ENCODE measurements at places on chromosomes 4 and X.

- DNase-seq, result no peak
Measured at GRCh38 chrX:71547339-71547738, 14.4 kb downstream of the OGT start.

DNA sequence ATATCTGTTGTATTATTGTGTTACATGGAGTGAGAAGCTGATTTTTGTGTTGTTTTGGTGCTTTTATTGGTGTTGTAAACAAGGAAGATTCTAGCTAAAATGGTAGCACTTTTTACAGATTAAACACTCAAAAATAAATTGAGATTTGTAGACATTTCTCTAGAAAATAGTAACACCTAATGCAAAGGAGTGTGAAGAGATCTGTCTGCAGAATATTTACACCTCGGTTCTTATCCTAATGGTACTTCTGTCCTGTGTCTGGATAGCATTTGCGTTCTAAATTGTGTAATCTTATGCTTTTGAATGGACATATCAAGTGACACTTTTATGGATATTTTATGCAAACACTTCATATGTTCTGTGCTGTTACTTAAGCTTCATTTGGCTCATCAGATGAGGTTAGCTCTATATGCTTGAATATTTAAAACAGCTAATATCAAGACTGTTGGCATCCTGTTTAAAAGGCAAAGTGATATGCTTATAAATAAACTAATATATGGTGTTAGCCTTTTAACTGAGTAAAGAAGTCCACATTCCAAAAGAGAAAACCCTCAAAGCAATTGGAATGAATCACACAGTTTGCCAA is 6.0 kb downstream of the PCDH7 start:
- DNase-seq, result no peak

DNA sequence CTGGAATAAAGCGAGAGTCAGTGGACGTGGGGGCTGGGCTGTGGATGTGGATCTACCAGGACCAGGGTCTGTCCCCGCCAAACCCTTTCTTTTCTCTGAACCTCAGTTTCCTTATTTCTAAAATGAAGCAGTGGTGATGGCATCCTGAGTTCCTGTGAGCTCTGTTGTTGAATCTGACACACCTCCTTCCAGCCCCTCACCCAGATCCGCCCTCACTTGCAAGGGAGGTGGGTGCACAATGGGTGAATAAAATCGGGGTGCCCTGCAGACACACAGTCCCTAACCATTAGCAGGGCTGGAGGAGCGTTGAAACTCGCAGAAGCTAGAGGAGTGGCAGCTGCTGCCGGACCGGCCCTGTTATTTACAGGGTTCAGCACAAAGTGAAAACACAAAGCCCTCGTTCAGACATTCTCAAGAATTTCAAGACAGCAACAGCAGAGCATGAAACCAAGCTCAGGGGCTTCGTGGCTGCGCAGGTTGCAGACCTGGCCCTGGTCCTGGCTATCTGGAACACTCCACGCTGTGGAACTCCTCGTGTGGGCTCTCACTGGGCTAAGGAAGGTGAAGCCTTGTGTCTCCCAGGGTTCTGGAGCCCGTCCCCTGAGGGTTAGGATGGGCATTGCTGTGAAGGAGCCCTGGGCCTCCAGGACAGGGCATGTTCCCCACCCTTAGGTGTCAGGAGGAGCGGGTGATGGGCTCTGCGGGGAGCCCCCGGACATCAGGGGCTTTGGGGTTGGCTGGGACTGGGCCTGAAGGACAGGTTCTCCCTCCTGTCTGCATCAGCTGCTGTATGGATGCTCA is 42.9 kb downstream of the PSAPL1 start:
- DNase-seq, result peak; percentile 61

DNA sequence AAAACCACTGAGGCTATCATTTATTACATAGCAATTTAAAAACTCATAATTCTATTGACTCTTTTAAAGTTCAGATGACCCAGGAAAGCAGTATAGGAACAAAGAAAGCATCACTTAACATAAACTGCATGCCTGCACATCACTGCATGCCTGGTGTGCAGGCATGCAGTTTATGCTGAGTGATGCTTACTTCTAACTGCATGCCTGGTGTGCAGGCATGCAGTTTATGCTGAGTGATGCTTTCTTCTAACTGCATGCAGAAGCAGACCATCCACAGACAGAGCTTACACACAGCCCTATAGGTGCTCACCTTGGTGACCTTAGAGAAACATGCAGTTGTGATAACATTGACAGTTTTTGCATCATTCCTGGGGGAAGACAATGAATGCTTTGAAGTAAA is 17.0 kb downstream of the SDAD1 start:
- DNase-seq, result no peak

DNA sequence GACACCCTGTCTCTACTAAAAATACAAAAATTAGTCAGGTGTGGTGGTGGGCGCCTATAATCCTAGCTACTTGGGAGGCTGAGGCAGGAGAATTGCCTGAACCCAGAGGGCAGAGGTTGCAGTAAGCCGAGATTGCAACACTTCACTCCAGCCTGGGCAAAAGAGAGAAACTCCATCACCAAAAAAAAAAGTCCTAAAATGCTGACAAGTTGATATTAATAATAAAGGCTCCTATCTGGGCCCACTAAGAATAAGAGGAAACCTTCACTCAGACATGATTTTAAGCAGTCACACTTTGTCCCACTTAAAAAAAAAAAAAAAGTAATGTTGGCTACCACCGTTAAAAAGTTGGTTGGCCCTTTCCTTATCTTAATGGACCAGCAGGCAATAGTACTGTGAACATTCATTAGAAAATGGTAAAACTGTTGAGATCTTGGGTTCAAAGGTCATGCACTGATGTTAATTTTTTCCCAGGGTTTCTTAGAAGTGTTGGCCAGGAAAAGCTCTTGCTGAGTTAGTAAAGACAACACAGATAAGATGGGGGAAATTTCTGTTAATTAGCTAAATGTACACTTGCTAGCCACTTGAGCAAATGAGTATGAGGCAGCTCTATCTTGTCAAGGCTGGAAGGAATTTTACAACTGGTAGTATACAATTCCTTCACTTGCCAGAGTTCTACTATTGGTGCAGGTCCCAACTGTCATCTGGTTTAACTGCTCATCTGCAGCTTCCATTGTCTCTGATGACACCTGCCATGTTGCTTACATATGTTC is 43.6 kb upstream of the BMP2K start:
- no peak for DNase-seq

GRCh38 chr4:120750152-120750525 is 172.4 kb downstream of the PRDM5 start:
- DNase-seq, result no peak

GRCh38 chr4:42296196-42296595 is 101.1 kb upstream of the SHISA3 start:
- DNase-seq, result no peak
